ENCODE measurements at places on chromosomes 5 and 9.
A peak's percentile ranks its signal among the peaks of the same experiment; 100 is the strongest.

- H3K36me3 ChIP-seq = no peaks in the 10 kb centered on the region
- H3K27ac ChIP-seq = no peak overlapping the region
- H3K4me1 ChIP-seq = no peaks in the 10 kb centered on the region
- H3K27me3 ChIP-seq = peaks cover 35% of the 10 kb centered on the region
- no peak overlapping the region for H3K4me3 ChIP-seq
These were observed 43.9 kb upstream of the RUSC2 start for GRCh38 chr9:35446012-35446411.

GRCh38 chr5:127089191-127089590 is 15.9 kb upstream of the C5orf63 start:
- DNase-seq = no peak
- no peak overlapping the region for H3K27ac ChIP-seq
- H3K4me1 ChIP-seq = peaks cover 10% of the 10 kb centered on the region
- H3K27me3 ChIP-seq = no peaks in the 10 kb centered on the region
- H3K4me3 ChIP-seq = no peak overlapping the region

- H3K36me3 ChIP-seq = no peaks in the 10 kb centered on the region
- H3K27ac ChIP-seq = no peak overlapping the region
- peaks cover 4% of the 10 kb centered on the region for H3K4me1 ChIP-seq
These were observed 50.4 kb upstream of the NOTCH1 start for GRCh38 chr9:136596217-136596616.

DNA sequence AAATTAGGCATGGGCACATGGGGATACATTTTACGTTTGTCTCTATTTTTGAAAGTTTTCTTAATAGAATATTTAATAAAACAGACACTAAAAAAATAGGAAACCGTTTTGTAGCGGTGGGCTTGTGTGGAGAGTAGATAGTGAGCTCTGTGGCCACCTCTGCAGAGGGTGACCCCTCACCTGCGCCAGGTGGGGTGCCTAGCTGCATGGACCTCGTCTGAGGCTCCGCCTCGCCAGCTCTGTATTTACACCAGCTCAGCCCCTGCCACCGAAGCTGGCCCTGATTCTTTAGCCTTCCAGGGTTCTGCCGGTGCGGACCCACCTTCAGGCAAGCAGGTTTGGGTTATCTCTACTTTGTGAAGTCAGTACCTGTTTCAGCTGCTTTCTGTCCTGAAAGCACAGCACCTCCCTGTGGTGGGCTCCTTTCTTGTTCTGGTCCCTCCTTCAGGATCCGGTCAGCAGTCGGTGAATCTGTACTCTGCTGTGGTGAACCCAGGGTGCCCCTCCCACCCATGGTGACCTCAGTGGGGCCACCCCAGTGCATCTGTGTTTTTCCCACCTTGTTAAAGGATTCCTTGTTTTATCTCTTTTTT is 105.2 kb upstream of the CACNA1B start:
- DNase-seq = no peak
- H3K4me3 ChIP-seq = no peak overlapping the region
- H3K27me3 ChIP-seq = no peaks in the 10 kb centered on the region
- peaks cover 22% of the 10 kb centered on the region for H3K36me3 ChIP-seq

DNA sequence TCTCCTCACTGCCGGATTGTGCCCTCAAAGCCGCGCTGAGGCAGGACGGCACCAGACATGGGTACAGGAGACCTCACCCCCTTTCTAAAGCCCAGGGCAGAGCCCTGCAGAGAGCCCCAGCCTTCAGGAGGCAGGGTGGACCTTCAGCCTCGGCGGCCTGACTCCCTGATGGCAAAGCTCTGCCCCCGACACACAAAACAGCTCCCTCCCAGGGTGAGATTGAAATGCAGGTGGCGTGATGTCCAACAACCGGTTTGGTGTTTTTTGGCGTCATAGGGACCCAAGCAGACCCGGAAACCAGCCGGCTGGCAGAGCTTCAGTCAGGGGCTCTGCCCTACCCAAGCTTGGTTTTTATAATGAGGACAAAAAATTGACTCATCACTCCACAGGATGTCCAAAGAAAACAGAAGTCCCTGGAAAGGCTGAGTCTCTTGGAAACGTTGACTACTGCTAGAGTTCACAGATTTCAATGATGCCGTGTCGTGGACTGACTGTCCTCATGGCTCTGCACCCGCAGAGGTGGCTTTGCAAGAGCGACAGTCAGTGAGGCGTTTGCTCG is 275.2 kb upstream of the IRX1 start:
- no peaks in the 10 kb centered on the region for H3K4me1 ChIP-seq
- no peak for DNase-seq
- no peak overlapping the region for H3K27ac ChIP-seq

DNA sequence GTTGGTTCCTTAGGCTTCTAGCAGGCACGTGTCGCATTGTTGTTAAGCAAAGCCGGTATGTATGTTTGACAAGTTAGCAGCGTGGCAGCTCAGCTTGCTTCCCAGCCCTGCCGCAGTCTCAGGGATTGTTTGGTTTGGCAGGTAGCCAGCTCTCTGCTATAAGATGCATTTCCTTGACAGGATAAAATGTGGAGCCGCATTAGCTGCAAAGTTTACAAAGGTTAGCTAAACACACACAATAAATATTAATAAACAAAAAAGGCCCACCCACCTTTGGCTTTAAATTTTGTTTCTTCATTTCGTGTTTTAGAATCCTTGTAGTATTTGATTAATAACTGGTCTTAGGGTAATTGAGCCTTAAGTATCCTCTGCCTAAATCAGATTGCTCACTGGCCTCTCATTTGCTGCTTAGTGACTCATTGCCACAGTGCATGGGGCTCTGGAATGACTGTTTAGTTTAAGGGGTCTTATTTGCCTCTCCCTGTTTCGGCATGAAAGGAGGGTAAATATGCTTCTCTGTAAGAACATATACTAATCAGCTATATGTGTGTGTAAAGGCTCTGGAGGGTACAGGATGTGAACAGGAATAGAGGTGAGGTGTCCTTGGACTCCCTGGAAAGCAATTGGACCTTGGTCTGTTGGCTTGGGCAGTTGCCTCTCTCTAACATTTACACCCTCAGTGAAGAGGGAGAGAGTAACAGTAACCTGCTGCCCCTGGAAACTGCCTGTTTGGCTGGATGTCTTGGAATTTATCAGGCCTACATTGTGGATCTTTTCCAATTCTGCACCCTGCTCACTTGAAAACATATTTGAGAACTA is 122.0 kb downstream of the GDNF start:
- no peak for DNase-seq
- H3K36me3 ChIP-seq = peaks cover 8% of the 10 kb centered on the region
- H3K27me3 ChIP-seq = no peaks in the 10 kb centered on the region
- H3K4me3 ChIP-seq = no peak overlapping the region

DNA sequence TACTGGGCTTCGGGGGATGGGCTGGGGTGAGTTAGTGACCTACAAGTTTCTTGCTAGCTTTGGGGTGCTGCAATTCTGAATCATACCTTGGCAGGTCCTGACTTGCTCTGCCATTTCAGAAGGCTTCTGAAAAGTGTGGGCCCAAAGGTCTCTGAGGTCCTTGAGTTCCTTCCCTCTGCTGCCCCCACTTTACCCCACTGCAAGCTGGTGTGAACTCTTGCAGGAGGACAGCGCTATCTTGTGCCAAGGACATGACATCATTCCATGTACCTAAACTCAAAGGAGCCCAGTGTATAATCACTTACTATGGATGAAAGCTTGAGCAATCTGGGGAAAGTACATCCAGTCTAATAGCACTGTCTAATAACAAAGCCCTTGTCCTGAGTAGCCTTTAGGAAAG is 157.4 kb downstream of the RMI1 start:
- H3K4me3 ChIP-seq = no peak overlapping the region
- H3K27ac ChIP-seq = no peak overlapping the region
- no peak for DNase-seq

DNA sequence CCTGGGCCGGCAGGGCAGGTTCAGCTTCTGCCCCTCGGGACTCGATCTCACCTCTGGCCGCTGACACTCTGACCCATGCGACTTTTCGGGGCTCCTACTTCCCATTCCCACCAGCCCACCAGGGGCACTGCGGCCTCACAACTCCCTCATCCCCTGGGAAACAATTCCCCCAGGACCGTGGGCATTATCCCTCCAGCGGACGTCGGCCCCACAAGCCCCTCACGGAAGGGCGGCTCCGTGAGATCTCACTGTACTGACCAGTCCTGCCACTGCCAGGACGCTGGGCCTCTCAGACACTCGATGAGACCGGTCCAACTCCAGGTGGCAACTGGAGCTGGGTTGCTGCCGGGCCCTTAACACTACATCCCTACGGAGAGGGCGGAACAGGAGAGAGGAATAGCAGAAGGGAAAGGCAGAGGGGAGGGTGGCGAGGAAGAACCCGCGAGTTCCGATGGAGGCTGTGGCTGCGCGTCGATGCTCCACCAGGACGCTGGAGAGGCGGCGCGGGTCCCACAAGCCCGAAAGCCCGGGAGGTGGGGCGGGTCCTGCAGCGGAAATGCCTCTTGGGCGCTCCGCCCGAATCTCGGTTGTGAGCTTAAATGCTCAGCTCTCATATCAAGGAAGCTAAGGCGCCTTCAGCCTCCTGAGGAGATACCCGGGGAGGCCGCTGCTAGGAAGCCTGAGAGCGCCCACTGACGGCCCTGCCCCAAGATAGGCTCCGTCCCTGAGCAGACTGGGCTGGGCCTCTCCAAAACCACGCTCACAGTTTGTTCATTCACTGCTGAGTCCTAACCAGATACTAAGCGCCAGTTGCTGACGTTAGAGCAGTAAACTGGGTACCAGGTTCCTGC is 36.3 kb downstream of the VCP start:
- DNase-seq = no peak
- no peaks in the 10 kb centered on the region for H3K27me3 ChIP-seq
- peak overlapping the region; percentile 63 for H3K4me3 ChIP-seq
- no peaks in the 10 kb centered on the region for H3K36me3 ChIP-seq

DNA sequence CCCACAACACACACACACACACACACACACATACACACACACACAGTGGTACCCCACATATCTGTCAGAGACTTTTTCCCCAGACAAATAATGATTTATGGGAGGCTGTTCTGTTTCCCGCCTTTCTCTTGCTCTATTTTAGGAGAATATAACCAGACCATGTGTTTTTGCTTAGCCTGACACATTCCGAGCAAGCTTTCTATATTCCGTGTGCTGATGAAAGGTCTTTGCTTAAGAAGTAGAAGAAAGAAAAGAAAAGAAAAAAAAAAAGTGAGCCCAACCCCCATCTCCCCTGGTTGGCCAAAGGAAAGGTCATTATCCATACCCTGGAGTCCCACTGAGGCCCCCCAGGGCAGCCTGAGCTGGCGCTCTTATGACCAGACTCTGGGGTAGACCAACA is 338.6 kb downstream of the SLIT3 start:
- H3K4me1 ChIP-seq = no peaks in the 10 kb centered on the region
- H3K36me3 ChIP-seq = no peaks in the 10 kb centered on the region
- H3K27ac ChIP-seq = no peak overlapping the region
- H3K4me3 ChIP-seq = no peak overlapping the region

GRCh38 chr9:36127652-36128244 is 8.8 kb upstream of the GLIPR2 start:
- no peak for DNase-seq
- H3K4me1 ChIP-seq = peaks cover 16% of the 10 kb centered on the region
- H3K27me3 ChIP-seq = no peaks in the 10 kb centered on the region
- H3K4me3 ChIP-seq = no peak overlapping the region

Measured in natural killer cell treated with Interleukin-12 subunit alpha and Interleukin-12 subunit beta and Interleukin-15 and Interleukin-18, amount 100 ng/mL, for 72 hours (primary cell).